SIG-M5 (cell line): ENCODE measurements at places on chromosomes 4 and X.

GRCh38 chrX:18707426-18708049 is at the start of gene PPEF1:
TSS of gene PPEF1 (plus strand) at chrX:18707645. CDS start at chrX:18707781, 136 bp downstream.
- DNase-seq = no peak

DNA sequence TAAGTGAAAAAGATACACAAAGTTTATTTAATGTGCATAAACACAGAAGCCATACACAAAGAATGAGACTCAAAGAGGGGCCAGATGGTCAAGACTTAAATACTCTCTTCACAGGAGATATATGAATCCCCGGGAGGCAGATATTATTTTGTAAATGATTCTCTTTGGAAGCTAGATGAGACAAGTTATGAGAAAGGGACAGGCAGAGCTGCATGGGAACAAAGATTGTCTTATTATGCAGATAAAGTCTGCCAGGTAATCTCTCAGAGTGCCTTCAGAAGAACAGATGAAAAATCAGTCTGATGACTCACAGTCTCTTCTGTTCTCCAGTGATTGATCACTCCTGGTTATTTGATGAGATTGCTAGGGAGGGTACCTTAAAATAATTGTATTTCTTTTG is 89.0 kb downstream of the NAF1 start:
- DNase-seq = no peak

GRCh38 chr4:37902738-37903693 is 12.1 kb downstream of the TBC1D1 start:
- no peak for DNase-seq

DNA sequence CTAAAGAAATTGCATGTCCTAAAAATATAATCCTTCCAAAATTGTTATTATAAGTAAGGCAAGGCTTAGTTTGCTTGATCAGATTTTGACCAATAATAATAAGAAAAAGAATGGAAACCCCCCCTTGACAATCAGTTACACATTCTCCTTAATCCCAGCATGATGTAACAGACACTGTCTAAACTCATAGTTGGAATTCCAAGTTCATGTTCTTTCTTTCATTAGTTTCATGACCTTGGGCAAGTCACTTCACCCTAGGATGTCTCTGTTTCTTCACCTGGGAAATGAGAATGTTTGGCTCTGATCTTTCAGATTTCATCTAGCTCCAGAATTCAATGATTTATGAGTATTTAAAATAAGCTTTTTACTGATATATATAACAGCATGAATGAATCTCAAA is 64.8 kb downstream of the MAML3 start:
- no peak for DNase-seq

GRCh38 chr4:141858437-141858836 is 222.1 kb downstream of the IL15 start:
- DNase-seq = no peak

DNA sequence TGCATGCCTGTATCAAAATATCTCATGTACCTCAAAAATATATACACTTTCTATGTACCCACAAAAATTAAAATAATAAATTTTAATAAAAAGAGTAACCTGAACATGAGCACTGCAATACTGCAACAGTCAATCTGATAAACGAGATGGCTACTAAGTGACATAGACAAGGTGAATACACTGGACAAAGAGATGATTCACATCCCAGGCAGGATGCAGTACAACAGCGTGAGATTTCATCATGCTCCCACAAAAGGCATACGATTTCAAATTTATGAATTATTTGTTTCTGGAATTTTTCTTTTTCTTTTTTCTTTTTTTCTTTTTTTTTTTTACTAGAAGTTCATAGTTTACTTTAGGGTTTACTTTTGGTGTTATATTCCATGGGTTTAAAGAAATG is 12.2 kb upstream of the FGF16 start:
- DNase-seq = no peak

GRCh38 chr4:153374442-153374841 is 30.0 kb downstream of the MND1 start:
- DNase-seq = no peak

GRCh38 chr4:156596706-156597329 is 374.8 kb downstream of the PDGFC start:
- DNase-seq = no peak

DNA sequence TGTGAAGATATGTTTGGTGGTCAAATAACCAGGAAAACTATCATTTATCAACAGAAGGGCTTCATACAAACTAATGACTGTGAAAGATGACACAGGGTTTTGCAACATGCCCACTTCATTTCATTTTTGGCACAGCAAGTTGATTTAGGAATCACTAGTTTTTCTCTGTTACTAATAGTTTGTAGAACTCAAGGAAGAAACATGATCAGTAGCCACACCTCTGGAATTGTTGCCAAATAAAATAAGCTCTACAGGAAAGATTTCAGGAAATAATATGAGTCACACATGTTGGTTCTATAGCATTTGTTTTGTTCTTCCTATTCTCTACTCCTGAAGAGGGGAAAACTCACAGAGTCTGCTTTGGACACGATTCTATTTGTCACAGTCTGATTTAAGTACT is 255.4 kb downstream of the TLL1 start:
- no peak for DNase-seq

GRCh38 chr4:18020145-18020670 is 1.3 kb downstream of the LCORL start:
- DNase-seq = no peak

DNA sequence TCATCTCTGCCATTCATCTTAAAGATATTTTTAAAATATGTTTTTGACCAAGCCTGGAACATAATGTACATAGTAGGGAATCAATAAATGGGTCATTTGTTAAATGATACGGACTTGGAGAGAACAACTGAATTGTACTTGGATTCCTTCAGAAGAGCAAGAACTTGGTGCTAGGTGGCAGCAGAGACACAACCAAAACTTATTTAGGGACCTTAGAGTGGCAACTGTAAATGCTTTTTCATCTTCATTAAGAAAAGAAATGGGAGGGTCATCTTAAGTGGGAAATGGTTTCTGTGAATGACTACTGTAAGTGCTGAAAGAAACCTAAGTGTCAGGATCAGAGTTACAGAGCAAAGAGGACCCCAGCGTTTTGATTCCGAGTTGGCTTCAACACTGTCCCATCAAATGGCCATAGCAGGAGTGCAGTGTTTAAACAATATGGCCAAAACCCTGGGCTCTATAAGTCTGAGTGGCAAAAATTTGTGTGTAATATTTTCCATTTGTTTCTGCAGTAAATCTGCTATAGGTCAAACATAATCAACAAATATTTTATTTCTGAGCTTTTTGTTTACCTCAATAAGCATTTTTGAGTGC is 213.6 kb downstream of the PALLD start:
- DNase-seq = no peak

GRCh38 chr4:121255986-121256750 is 92.0 kb upstream of the TNIP3 start:
- peak; percentile 53 for DNase-seq

DNA sequence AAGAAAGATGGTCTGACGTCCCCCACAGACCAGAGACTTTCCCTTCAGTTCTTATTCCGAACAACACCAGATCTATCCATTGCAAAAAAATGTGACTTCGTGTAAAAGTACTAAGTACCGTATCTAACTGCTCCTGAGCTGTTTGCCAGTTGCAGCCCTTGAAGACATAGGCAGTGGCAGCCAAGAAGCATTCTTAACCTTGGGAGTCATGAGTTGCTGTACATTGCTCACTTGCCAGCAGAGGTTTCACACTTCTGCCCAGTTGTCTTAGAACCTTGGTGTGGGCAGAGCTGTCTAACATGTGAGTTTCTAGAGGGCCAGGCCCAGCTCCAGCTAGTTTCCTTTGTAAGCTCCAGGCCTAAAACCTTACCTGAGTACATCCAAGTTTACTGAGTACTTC is 10.5 kb upstream of the CHRDL1 start:
- no peak for DNase-seq
